Motor neuron (in vitro differentiated cells): ENCODE measurements at places on chromosomes 5 and 9.

- no peak for ATAC-seq
Observed at GRCh38 chr5:1663186-1663585, 136.5 kb downstream of the MRPL36 start.

GRCh38 chr9:128822407-128823042 lies 4.2 kb downstream of the ENDOG start:
- no peak for ATAC-seq

DNA sequence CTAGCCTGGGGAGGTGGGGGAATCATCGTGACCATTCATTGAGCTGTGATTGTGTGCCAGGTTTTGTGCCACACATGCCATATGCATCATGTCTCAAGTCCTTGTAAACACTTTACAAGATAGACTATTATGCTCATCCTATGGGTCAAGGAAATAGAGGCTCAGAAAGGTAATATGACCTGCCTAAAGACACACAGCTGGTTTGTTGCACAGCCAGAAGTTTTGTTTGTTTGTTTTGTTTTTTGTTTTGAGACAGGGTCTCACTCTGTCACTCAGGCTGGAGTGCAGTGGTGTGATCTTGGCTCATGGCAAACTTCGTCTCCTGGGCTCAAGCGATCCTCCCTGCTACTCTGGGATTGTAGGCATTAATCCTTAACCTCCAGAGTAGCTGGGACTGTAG lies 21.4 kb upstream of the CRB2 start:
- no peak for ATAC-seq

- no peak for ATAC-seq
Observed at GRCh38 chr5:7878381-7878873, 9.5 kb downstream of the MTRR start.

DNA sequence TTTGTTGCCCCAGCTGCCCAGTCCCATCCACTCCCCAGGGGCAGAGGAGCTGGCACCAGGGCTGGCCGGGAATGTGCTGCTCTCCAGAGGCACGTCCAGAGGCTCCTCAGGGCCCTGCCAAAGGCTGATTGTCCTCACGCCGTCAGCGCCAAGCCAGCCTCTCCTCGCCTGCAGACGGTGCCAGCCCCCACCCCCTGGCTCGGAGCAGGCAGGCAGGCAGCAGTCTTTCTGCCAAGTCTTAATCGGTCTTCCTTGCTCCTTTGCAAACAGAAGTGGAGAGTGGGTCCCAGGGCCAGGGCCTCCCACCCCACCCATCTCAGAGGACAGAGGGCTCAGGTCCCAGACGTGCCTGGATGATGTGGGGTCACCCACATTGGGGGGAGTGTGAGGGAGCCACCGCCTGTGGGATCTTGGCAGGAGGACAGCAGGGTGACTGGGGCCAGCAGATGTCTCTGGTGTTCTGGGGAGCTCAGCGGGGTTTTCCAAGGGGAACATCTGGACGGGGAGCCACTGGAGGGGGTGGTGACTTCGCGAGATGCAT lies 36.3 kb downstream of the FAM163B start:
- ATAC-seq = no peak

- ATAC-seq = no peak
Observed at GRCh38 chr5:34038390-34038789, 4.6 kb downstream of the C1QTNF3 start.

DNA sequence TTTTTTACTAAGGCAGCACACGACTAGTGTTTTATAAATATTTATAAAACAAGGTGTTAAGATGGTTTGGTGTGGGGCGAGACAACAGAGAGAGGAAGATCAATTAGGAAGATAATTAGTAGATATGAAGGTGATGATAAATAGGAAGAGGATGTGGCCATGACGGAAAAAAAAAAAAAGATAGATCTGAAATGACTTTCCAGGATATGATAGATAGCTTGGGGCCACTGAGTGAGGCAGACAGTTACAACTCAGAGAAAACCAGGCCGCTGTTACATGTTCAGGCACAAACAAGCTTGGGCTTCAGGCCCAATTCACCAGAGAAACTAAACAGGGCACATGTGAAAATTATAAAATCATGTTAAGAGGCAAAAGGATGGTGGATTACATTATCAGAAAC lies 43.2 kb downstream of the KIAA0825 start:
- ATAC-seq = no peak

DNA sequence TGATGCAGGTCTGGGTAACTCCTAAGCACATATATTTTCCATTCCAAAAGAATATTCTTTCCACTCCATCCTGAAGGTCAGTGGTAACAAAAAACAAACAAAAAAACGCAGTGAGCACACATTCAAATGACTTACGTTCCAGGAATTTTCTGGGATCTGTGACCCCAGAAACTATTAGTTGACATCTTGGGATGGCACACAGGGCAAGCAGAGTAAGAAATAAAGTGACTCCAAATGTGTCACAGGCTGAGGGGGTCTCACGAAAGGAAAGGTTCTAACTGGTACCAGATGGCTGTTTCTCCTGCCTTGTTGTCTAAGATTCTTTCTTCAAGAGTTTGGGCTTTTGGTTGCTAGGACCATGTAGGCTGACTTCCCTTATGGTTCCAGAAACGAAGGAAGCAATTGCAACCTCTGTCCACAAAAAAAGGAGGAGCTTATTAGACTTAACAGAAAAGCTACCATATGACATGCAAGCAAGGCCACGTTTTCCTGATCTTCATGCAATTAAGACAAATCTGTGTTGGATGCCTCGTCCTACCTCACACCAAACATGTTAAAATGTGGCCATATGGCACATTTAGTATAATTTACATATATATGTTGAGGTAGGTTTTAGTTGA lies 32.7 kb downstream of the PTGS1 start:
- ATAC-seq = no peak
